C1 segment of cervical spinal cord (tissue), 14 donors: ENCODE measurements at places on chromosomes 1 and 21.

DNA sequence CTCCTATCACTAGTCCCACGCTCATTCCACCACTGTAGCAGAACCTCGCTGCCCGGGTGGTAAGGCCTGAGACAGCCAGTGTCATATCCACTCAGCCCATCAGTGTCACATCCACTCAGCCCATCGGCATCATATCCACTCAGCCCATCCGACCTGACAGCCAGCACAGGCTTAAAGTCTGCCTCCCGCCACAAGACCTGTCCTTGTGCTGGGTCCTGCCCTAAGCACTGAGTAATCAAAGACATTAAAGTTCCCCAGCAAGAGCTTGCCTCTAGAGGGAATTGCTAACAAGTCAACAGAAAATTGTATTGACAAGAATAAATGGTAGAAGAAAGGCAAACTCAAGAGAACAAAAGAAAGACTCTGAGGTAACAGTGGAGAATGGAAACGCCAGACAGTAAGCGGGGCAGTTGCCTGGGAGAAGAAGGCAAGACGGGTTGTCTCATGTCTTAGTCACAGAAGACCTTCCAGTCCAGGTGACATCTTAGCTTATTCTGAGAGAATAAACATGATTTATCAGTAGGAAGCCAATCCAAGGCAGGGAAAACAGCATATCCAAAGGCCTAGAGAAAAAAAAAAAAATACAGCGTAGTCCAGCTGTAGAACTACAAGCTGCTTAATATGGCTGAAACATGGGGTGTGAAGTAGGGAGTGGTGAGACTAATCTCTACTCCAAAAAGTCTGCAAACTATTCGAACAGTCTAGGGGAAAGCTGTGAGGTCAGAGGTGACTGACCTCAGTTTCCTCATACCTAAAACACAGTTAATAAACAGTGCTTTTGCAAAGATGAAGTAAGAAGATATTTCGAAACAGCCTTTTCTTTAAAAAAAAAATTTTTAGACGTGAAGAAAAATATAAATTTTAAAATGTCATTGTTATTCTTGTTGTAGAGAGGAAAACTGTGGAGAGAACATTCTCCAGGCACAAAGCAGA, 1.1 kb downstream of the ITLN1 start:
- DNase-seq, result no peak

DNA sequence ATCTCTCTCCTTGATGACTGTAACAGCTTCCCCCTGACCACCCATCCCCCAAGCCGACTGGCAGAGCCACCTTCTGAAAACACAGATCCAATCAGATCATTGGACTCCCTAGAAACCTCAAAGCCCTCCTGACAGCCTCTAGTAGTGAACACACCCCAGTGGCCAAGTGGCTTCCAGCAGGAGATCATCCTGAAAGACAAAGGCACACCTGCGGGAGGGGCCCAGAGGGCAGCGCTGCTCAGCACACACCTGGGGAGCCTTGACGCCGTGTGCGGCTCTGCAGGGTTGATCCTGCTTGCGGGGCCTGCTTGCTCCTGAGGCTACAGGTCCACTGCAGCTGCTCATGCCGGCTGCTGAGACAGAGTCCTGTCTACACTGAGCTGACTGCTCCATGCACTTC, 41.5 kb downstream of the SLC66A1 start:
- DNase-seq, result no peak

GRCh38 chr1:236508593-236509027, 15.2 kb upstream of the LGALS8 start:
- no peak for DNase-seq

DNA sequence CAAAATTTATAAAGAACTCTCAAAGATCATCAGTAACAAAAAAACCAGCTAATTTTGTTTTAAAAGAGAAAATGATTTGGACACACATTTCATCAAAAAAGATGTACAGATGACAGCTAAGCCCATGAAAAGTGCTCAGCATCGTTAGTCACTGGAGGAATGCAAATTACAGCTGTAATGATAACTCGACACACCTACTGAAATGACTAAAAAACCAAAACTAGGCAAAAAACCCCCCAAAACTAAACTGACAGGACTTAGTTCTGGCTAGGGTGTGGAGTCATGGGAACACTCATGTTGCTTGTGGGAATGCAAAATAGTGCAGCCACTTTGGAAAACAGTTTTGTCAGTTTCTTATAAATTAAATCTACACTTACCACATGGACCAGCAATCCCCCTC, 59.5 kb downstream of the CNIH3 start:
- no peak for DNase-seq

DNA sequence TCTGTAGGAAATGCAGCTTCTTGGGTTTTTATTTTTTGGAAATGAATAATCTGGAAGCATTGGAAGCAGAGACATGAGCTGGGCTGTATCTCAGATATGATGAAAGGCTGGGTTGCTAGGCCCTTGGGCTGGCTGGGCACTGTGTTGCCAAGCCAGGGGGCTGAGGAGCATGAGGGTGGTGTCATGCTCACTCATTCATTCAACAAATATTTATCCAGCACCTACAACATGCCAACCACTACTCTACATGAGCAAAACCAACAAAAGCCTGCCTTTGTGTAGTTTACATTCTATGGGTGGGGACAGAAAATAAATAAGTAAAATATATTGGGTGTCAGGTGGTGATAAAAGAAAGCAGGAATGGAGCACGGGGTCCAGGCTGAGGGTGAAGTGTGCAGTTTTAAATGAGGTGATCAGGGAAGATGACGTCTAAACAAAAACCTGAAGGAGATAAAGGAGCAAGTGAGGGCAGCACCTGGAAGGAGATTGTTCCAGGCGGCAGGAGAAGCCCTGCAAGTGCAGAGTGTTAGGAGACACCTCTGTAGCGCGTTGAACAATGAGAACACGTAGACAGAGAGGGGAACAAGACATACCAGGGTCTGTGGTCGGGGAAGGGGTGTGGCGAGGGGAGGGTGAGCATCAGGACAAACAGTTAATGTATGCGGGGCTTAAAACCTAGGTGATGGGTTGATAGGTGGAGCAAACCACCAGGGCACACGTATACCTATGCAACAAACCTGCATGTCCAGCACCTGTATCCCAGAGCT, 10.9 kb downstream of the TAGLN2 start:
- no peak for DNase-seq

DNA sequence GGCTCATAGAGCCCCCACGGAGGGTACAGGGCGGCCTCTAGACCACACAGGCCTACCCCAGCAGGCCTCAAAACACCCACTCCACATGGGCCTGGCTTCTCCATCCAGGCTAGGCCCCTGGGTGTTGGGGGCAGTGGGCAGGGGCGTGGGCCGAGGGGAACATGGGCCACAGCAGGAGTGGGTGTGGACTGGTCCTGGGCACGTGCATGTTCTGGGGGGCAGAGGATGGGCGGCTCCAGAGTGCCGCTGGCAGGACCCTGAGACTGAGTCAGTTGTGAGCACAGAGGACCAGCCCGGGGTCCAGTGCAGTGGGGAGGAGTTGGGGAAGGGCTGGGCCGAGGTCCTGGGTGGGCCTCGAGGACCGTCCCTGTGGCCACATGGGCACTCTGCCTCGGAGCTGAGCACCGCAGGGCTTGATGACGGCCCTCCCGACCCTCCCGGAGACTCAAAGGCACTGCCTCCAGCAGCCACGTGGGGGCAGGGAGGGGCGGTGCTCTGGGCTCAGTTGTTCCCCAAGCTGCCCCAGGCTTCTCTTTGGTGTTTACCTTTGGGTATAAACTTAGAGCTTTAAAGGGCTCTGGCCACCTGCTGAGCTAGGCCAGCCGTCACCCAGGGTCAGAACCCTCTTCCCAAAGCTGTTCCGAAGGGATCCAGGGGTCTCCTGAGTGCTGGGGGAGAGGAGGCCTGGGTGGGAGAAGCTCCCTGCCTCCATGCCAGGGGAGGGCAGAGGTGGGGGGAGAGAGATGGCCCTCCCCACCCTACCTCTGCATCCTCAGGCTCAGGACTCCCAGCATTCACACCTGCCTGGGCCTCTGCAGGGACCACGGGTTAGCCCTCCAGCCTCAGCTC, 79.9 kb downstream of the MORN1 start:
- no peak for DNase-seq
